Stimulated activated naive CD8-positive, alpha-beta T cell treated with anti-CD3 and anti-CD28 coated beads, Interleukin-15, Interleukin-2, amounts not matched to agents 100 U/mL and 50 U/mL, for 24 hours (primary cell): ENCODE measurements at places on chromosomes 6 and 20.

GRCh38 chr20:38706509-38706908 lies 17.8 kb upstream of the SLC32A1 start:
- no peak for DNase-seq

- DNase-seq: no peak
Observed at GRCh38 chr6:136089876-136090275, 160.2 kb downstream of the MTFR2 start.

- DNase-seq: no peak
Observed at GRCh38 chr6:129894921-129895320, 33.8 kb upstream of the TMEM244 start.

DNA sequence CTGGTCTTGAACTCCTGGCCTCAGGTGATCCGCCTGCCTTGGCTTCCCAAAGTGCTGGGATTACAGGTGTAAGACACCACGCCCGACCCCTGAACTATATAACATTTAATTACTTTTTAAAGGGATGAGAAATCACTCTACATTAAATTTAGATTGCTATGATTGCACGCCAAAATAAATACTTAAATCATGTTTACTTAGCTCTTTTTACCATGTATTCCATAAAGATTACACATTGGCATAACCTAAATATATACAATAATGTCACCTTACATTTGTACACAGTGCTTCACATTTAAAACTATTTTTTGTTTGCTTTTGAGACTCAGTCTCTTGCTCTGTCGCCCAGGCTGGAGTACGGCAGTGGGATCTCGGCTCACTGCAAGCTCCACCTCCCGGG lies 86.4 kb downstream of the IRAK1BP1 start:
- DNase-seq: no peak

DNA sequence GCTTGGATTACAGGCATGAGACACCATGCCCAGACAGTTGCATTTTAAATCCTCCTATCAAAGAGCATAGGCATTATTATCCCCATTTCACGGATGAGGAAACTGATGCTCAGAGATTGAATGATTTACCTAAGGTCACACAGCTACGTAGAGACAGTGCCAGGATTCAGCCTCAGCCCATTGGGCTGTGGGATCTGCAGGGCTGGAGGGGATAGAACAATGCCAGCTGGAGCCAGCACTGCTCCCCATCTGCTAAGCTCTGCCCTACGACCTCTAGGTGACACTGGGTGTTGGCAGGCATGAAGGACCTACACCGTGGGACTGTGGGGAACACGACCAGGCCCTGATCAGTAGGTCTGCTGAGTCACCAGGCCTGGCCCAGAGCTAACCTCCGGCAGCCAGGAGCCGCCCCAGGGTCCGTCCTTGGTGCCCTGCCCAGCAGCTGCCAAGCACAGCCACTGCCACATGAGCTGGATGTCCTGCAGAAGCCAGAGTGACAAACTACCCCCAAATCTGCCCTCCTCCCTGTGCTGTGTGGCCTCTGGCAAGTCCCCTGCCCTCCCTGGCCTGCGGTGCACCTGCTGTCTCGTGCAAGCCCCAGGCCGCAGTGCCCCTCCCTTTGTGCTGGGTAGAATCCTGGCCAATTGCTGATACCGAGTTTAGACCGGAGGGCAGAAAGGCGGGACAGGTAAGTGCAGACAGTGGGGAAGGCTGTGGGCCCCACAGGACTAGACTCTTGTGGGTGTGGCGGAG lies 47.6 kb upstream of the PTGIS start:
- no peak for DNase-seq

DNA sequence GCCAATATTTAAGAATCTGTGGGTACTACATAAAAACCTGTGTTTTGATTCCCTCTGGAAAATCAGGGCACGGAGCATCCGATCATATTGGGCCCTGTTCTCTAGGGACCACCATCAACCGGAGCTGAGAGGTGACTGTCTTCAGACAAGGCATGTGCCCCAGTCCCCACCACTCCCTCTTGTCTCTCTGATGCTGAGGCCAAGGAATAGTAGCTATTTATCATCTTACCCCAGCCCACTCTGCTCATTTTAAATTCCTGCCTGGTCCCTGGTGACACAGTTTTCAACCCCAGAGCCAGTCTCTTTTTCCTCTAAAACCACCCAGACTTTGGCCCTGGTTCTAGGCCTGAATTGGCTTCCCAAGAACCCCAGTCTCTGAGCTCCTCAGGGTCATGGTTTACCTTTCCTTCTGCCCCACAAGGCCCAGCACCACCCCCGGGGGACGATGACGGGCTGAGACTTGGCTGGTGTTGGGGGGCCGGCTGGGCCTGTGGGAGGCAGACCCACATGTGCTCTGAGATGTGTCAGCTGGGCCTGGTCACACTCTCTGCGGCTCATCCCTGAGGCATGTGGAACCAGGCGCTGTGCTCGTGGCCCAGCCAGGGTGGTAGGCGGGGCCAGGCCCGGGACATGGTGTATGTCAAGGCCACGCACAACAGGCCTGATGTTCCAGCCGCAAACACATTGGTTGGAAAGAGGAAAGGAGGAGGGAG lies 114.4 kb downstream of the CEBPB start:
- no peak for DNase-seq

- DNase-seq: peak; percentile 24
Observed at GRCh38 chr6:89828988-89829471, 650 bp upstream of the CASP8AP2 start.

GRCh38 chr20:41169791-41170351 lies 32.5 kb downstream of the PLCG1 start:
- peak; percentile 1 for DNase-seq

GRCh38 chr6:167560673-167561569 lies 236.0 kb downstream of the TTLL2 start:
- DNase-seq: no peak

DNA sequence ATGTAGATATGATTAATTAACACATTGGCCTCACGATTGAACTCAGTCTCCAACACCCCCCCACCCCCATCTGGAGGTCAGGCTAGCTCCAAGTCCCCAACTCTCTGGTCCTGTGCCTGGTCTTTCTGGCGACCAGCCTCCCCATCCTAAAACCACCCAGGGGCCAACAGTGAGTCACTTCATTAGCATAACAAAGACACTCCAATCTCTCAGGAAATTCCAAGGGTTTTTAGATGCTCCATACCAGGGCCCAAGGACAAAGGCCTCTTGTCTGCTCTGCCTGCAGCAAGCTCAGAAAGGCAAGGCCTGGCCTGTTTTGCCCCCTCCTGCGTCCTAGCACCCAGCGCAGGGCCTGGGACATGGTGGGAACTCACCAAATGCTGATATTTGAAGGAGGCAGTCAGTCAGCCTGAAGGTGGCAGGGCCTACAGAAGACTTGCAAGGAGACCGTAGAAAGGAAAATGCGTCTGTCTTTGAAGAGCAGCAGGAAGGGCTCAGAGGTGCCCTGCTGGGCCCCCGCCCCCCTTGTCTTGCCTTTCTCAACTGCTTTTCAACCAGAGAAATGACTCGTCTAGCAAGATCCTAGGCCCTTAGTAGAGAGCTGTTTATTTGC lies 184.7 kb downstream of the CDH4 start:
- no peak for DNase-seq

GRCh38 chr20:8981482-8981881 lies 87.4 kb upstream of the PLCB4 start:
- DNase-seq: no peak

GRCh38 chr6:13229205-13230085 lies 98.9 kb downstream of the TBC1D7 start:
- peak; percentile 27 for DNase-seq

- DNase-seq: no peak
Observed at GRCh38 chr20:62045529-62046285, 20.0 kb downstream of the TAF4 start.

- DNase-seq: no peak
Observed at GRCh38 chr20:33771938-33772337, 39.2 kb upstream of the CHMP4B start.

DNA sequence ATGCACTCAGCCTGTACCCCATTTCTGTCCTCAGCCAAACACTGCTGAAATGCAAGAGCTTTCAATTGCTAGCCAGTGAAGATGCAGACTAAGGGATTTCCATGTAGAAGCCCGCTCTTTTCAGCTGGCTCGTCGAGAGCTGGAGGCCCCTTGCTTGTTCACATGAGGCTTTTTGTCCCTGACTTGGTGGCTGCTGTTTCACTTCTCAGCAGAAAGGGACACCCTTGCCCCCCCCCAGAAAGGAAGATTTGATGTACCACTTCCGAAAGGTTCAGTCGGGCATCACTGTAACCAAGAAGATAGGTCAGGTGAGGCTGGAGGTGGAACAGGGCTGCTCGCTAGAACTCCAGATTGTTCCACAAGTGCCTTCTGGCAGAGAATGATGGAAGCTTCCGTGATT lies 23.3 kb downstream of the PTPN1 start:
- DNase-seq: no peak

- no peak for DNase-seq
Observed at GRCh38 chr6:51936531-51937290, 150.7 kb downstream of the PKHD1 start.

- DNase-seq: no peak
Observed at GRCh38 chr6:66735106-66735890, 1028.3 kb upstream of the EYS start.

- no peak for DNase-seq
Observed at GRCh38 chr6:140977403-140977802, 1155.3 kb upstream of the GJE1 start.

GRCh38 chr6:136982928-136983327 lies 60.8 kb downstream of the SLC35D3 start:
- DNase-seq: no peak

GRCh38 chr20:25025091-25025861 lies 32.7 kb downstream of the ACSS1 start:
- DNase-seq: no peak

DNA sequence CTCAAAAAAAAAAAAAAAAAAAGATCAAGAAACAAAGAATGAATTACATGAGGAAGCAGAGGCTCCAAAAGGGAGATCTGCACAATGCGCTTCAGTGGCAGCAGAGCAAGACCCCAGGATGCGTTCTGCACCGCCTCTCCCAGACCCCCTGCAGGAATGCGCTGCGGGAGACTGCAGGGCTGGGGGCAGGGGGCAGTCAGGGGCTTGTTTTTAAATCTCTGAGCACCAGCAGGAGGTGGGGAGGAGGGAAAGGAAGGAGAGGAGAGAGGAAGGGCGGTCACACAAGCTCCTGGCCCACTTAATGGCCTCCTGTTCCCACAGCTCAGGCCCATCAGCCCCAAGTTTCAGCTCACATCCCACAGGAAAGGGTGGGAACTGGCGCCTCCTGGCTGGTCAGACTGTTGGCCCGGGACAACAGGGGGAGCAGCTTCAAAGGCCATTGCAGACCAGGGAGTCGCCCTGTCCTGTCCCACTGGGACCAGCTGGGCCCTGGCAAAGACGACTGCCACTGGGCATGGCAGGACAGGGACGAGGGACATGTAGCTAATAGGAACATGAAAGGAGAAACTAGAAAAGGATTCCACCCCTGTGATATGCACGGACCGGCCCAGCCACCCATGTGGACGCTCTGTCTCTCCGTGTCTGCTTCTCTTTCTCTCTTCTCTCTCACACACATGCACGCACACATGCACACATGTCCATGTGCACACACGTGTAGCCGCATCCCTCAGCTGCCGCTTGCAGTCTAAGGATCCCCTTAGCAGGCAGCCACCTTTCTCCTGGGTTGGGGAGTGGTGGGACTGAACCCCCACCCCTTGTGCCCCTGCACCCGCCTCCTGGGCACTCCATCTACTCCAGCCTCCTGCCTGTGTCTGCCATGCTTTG lies 34.7 kb downstream of the TFEB start:
- DNase-seq: no peak
